ENCODE measurements at places on chromosomes 12 and 14.

- DNase-seq: no peak
Measured at GRCh38 chr12:110971189-110971920, 51.0 kb upstream of the MYL2 start.

- DNase-seq: no peak
Measured at GRCh38 chr12:64680235-64680634, 69.9 kb downstream of the RASSF3 start.

DNA sequence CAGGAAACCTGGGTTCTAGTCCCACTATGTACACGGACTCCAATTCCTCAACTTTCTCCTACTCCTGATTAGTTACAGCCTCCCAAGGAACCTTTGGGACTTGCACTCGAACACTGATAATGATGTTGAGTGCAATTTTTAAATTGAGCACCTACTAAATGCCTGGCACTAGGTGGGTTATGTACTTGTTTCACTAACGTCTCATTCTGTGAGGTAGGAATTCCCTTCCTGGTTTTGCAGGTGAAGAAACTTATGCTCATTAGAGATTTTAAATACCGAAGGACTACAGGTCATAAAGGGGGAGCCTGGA lies 536 bp downstream of the PARPBP start:
- no peak for DNase-seq

DNA sequence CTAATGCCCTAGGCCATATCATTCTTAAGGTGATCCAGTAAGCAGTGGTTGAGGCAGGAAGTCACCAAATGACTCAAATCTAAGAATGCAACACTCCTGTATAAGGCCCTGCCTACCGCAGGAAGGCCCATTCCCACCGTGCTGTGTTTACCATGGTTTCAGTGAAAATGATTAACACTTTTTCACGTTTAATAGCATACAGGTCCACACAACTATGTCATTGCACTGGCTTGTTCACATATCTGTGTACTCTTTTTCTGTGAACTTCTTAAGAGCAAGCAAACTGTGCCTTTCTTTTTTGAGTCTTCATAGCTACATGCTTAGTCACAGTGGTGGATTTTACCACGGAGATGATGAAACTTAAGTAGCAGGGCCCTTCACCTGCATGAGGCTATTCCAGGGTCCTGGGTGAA lies 214.9 kb downstream of the CNTN1 start:
- no peak for DNase-seq
